ENCODE measurements at places on chromosomes 13 and 19.

DNA sequence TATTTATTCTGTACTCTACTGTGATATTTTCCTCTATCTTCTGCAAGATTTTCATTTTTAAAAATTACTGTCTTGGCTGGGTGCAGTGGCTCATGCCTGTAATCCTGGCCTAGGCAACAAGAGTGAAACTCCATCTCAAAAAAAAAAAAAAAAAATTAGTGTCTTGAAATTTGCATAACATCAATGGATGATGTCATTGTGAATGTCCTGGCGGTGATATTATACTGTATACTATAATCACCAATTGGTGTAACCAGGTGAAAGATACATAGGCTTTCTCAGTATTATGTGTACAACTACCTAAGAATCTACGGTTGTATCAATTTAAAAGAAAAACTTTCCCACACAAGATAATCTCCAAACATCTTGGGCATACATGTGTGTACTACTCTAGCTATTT lies 15.2 kb downstream of the ZNF331 start:
- no peak for DNase-seq

DNA sequence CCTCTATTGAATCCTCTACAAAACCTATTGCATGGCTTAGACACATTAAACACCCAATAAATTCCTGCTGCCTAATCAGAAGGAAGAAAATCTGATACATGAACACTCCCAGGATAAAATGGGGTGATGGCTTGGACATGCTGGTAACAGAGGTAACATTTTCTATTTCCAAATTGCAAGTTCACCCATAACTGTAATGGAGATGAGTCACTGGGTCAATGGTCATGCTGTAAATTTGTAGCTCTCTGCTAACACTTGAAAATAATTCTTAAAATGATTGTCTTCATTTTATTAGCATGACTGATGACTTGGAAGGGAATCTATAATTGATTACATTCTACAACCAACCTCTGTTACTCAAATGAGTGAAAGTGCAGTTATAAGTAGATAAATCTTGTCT lies 434.1 kb downstream of the FGF14 start:
- DNase-seq, result no peak

- DNase-seq, result no peak
Observed at GRCh38 chr13:30274083-30274482, 33.3 kb downstream of the KATNAL1 start.

- no peak for DNase-seq
Observed at GRCh38 chr19:17957149-17957849, 9.6 kb upstream of the KCNN1 start.

DNA sequence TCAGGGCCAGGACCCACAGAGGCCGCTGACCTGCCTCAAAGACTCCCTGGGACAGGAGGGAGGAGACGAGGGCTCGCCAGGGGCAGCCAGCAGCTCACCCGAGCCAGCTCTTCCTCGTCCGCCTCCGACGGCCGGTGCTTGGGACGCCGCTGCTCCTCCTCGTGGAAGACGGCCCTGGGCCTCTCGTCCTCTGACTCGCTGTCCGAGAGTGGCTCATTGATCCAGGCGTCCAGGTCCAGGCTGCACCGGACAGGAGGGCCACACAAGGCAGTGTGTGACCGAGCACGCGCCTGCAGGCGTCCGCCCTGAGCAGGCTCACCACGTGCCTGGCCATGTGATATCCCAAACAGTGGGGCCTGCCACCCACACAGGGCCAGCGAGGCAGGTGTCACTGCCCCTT lies 19.8 kb downstream of the IZUMO4 start:
- no peak for DNase-seq

All from endothelial cell of umbilical vein (primary cell).